ENCODE measurements at places on chromosomes 12 and 14.

- no peak for DNase-seq
Observed at GRCh38 chr12:106106061-106106566, 32.6 kb downstream of the NUAK1 start.

GRCh38 chr14:42424501-42424900 is 817.8 kb downstream of the LRFN5 start:
- DNase-seq, result peak; percentile 36

DNA sequence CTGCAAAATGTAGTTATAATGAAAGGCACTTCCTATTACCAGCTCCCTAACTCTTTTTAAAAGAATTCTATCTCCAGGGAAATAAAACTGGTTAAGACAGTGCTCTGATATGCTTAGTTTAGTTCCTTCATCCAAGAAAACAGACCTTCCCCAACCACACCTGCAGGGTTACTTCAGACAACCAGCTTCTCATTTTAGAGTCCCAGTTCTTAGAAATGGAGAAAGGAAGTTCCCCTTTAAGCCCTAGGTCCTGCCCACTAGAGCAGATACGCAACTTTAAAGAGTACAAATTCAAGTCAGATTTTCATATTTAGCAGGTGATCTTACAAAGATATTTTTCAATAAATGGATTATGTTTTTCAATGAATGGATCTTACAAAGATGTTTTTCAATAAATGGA is 4.4 kb upstream of the WSB2 start:
- no peak for DNase-seq

GRCh38 chr14:35380794-35381193 is 23.8 kb downstream of the NFKBIA start:
- DNase-seq, result no peak

GRCh38 chr12:68231691-68232090 is 6.1 kb upstream of the IL26 start:
- no peak for DNase-seq

DNA sequence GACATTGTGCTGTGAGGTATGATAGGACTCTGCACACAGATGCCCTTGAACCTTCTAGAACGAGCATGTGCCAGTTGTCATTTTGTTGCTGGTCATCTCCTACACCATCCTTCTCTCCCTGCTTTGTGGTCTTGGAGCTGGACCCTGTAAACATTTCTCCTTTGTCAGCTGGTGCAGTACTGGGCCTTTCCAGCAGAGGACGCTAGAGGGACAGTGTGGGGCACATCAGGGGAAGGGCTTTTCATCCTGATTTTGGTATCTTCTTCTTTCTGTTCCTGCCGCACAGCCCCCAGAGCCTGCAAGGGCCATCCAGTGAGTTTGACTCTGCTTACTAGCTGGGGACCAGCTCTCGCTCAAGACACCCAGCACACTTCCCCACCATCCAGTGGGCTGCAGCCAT is 484.6 kb downstream of the AACS start:
- no peak for DNase-seq

GRCh38 chr14:23831596-23831995 is 122.0 kb upstream of the DHRS4 start:
- DNase-seq, result no peak

GRCh38 chr14:97866664-97867063 is 1069.5 kb downstream of the VRK1 start:
- DNase-seq, result no peak

GRCh38 chr12:102755266-102755665 is 161.8 kb downstream of the PAH start:
- DNase-seq, result no peak

- peak; percentile 16 for DNase-seq
Observed at GRCh38 chr12:126418400-126418799, 1353.2 kb downstream of the AACS start.

- DNase-seq, result peak; percentile 76
Observed at GRCh38 chr12:85179680-85180270, 100.2 kb upstream of the ALX1 start.

DNA sequence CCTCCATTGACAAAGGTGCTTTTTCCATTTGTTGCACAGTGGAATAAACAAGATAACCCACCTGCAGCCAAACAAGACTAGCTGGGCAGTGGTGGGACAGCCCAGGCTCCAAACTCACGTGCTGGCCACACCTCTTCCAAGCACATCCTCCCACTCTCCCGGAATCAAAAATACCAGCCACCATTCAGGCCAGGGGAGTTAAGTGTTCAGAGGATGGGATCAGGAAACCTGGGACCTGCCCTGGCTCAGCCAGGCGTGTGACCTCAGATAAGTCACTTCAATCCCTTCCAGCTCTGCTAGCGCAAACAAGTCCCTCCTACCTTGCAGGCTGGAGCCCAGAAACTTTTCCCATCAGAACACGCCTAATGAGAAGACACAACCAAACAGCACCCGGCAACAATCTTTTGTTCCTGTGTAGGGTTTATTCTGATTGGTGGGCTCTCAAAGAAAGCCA is 43.3 kb downstream of the ACTN1 start:
- DNase-seq, result no peak

DNA sequence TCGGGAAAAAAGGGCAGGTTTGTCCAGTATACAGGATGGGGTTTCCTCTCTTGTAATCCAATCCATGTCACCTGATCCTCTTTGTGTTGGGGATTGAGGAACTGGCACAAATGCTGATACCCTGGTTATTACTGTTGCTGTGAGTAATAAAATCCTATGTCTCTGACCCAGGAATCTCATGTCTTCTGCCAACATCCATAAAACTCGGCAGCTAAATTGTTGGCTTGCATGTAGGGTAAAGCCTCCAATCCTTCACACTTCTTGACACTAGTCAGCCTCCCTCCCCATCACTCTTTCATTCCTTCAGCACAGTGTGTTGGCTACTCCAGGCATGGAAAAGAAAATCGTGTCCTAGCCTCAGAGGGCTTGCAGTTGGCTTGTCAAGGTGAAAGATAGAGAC is 9.2 kb upstream of the NOS1 start:
- DNase-seq, result no peak

- DNase-seq, result peak; percentile 46
Observed at GRCh38 chr12:29783773-29784666, at the start of gene TMTC1. Gene TMTC1, minus strand, starts transcription at chr12:29783942. Its CDS starts 191 bp downstream, at chr12:29783751.

GRCh38 chr12:80589077-80589476 is 118.4 kb upstream of the MYF6 start:
- no peak for DNase-seq

DNA sequence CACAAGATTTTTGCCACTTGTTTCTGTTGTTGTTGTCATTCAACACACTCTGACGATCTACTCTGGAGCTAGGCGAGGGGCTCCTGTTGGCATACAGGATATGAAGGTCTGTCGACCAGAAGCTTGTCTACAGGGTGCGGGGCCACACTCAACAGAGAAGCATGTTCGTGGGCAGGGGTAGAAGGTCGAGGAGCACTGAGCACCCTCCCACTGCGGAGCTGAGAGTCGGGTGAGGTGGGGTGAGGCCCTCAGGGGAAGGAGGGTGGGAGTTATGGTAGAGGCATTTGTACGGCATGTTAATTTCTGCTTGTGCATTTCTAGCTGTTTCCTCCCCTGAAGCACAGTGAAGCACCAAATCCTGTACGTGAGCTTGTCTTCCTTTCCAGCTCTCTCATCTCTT is 115.1 kb downstream of the PRMT8 start:
- DNase-seq, result no peak

DNA sequence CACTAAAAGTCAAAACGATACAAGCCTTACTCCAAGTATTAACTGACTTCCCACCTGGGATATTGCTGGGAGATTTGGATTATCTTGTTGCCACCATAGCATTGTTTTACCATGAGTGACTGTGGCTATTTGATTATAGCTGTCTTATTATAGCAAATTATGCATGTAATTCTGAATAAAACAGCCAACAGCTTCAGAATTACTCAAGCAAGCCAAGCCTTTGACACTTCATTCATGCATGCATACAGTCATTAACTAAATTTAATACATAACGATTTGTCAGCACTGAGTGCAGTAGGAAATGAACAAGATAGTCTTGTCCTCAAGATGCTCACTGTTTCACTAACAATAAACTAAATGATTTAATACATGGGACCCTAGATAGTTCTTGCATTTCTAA is 133.0 kb upstream of the FRMD6 start:
- DNase-seq, result no peak

DNA sequence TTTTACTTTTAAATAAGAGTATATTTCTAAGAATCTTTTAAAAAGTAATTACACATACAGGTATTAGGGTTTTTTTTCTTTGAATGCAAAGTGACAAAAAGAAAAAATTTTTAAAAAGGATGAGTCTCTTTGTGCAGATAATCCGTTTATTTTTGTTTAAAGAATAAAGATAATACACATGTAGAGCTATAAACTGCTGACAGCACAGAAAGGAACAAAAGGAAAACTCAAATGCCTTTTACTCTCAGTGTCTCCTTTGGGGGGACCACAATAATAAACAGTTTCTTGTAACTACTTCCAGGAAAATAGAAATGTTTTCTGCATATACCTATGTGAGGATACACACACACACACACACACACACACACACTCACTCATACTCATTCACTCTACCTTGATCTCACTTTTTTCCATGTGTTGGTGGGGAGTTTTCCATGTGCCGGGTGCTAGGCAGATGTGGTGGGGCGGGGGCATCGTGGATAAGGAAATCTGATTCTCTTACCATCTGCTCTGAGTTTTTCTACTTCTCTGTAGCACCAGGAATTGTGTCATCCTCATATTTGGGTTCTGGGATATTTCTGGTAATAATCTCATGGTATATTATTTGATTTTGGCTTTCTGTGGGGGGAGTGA is 58.1 kb downstream of the KCTD10 start:
- DNase-seq, result no peak

- no peak for DNase-seq
Observed at GRCh38 chr12:45349916-45350315, 134.0 kb downstream of the ANO6 start.

DNA sequence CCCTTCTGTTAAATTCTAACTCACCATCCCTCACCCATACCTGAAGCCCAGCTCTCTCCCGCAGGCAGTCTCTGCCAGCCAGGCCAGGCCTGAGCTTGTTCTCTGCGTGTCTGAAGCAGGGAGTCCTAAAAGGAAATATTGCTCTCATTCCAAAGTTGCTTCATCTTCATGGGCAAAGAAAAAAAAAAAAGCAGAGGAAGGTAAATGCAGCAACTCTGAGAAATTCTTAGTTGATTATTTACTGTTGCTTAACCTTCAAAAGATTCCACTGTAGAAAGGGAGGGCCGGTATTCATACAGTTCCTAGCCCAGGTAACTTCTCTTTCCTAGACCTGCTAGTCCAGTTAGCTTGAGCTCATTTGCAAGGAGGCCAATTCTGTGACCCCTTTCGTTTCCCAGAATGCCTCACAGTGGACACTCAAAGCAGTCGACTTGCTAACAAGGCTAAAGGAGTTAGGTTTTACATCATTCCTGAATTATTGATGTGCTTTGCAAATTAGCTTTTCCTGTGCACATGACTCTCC is 193.5 kb upstream of the EEA1 start:
- DNase-seq, result no peak

DNA sequence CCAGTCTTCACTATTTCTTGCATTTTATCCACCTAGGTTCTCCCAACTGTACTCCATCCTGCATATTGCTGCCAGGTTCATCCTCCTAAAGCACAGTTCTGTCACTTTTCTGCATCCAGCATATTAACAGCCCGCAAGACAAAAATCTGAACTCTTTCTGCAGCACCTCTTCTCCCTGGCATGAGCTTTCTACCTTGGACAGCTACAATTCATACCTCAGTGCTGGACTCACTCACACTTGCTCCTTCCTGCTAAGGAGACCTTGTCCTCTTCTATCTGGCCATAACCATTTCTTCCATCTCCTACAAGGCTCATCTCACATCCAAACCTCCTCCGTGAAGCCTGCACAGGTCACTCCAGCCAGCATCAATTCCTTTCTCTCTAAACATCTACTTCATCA is 170.1 kb upstream of the GRIP1 start:
- no peak for DNase-seq

DNA sequence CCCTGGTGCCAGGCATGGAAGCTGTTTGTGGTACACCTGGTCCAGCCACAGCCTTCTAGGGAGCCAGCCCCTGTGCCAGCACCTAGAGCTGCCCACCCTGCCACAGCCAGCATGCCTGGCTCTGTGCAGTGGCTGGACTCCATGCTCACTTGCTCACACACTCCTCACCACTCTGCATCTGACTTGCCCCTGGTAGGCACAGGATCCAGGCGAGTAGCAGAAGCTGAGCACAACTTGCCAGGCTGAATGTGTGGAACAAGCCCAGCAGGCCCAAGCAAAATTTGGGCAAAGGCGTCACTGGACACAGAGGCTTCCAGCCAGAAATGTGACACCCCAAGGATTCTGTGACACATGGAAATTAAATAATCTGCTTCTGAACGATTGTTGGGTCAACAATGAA is 106.7 kb downstream of the MYF5 start:
- DNase-seq, result no peak

GRCh38 chr12:93279565-93280412 is 97.9 kb upstream of the NUDT4 start:
- DNase-seq, result no peak

GRCh38 chr14:75857199-75857598 is 124.6 kb downstream of the TGFB3 start:
- DNase-seq, result no peak

DNA sequence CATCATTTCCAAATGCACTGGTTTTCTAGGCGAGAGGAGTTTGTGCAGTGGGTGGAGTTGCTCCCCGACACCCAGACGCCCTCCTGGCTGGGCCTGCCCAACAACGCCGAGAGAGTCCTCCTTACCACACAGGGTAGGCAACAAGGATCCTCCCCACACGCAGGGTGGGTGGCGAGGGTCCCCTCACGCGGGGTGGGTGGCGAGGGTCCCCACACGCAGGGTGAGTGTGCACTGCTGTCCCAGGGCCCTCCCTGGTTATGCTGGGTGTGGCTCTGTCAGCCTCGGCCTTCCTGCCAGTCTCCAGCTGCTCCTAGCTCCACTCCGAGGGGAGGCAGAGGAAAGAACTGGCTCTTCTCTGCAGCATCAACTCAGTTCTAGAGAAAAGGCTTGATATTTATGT is 42.3 kb downstream of the HSP90AA1 start:
- DNase-seq, result no peak

- no peak for DNase-seq
Observed at GRCh38 chr14:61174441-61174891, 106.7 kb downstream of the TMEM30B start.

- DNase-seq, result no peak
Observed at GRCh38 chr14:102230481-102231210, 74.3 kb downstream of the MOK start.

GRCh38 chr14:105660816-105661531 is 134.6 kb downstream of the TMEM121 start:
- no peak for DNase-seq

- peak; percentile 61 for DNase-seq
Observed at GRCh38 chr12:120247621-120248030, 17.9 kb downstream of the PXN start.

GRCh38 chr14:21049271-21049673 is 7.1 kb downstream of the RNASE7 start:
- peak; percentile 62 for DNase-seq

- DNase-seq, result no peak
Observed at GRCh38 chr14:101335061-101335661, 226.1 kb upstream of the DIO3 start.

DNA sequence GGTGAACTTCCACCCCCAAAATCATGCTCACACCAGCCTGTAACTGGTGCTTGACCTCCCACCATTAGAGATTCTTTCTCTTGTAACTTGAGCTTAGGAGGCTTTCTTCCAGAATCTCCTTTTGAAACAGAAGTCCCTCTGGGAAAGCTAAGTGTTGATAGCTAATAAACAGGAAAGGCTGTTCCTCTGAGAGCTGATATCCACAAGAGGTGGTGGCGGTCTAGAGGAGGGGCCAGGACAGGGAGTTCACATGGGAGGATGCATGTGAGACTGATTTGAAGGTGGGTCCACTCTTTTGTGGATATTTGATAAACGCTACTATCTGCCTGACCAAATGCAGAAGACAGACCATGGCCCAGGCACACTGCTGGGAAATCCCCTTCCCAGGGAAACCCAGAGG is 10.2 kb upstream of the PRMT8 start:
- DNase-seq, result no peak

Data from fibroblast of the aortic adventitia (primary cell).